ENCODE measurements at places on chromosomes 4 and X. TPM values are rescaled to one million over a fixed set of nuclear protein-coding genes. Genes with fewer than 3 reads are reported as not detected.

RBM47 gene
- 34.5 TPM for polyA plus RNA-seq

PGAM4 gene
- not detected for polyA plus RNA-seq

UGT2B11 gene
- not detected for polyA plus RNA-seq

PNMA6A gene
- polyA plus RNA-seq = 0.58 TPM

SPANXD gene
- polyA plus RNA-seq = not detected

F8A3 gene
- polyA plus RNA-seq = not detected

F11 gene
- not detected for polyA plus RNA-seq

NDNF gene
- 2.6 TPM for polyA plus RNA-seq

USP17L22 gene
- polyA plus RNA-seq = not detected

KLKB1 gene
- 1.1 TPM for polyA plus RNA-seq

PDE5A gene
- polyA plus RNA-seq = 7.5 TPM

FTHL17 gene
- polyA plus RNA-seq = not detected

TLR7 gene
- polyA plus RNA-seq = 0.31 TPM

MYOZ2 gene
- polyA plus RNA-seq = 0.31 TPM

RIBC1 gene
- 1.7 TPM for polyA plus RNA-seq

STATH gene
- polyA plus RNA-seq = not detected
